Cerebellum (tissue), 4 donors: ENCODE measurements at places on chromosomes 4 and X.

GRCh38 chr4:41579043-41579442 is 41.1 kb downstream of the LIMCH1 start:
- no peak for DNase-seq

GRCh38 chr4:140774956-140775355 is 18.8 kb upstream of the TBC1D9 start:
- no peak for DNase-seq

GRCh38 chr4:77488882-77489281 is 116.7 kb upstream of the CXCL13 start:
- DNase-seq = peak; percentile 42

- no peak for DNase-seq
These were observed 1.7 kb upstream of the MTNR1A start for GRCh38 chr4:186557061-186557460.

DNA sequence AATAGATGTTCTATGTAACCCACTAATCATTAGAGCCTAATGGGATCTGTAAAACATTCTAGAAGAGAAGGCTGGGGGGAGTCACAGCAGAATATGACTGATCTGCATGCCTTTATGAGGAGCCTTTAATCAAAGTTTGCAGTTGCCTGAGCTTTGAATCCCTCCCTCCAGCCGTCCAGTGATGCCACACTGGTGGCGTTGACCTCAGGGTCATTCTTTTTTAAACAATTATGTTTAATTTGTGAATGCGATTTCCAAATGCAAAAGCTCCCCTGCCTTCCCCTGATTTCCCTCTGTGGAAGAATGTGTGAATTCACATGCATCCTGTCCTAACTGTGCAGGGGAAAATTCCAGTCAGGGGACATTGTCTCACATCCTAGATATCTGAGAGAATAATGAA is 199.7 kb upstream of the GPR101 start:
- DNase-seq = no peak

DNA sequence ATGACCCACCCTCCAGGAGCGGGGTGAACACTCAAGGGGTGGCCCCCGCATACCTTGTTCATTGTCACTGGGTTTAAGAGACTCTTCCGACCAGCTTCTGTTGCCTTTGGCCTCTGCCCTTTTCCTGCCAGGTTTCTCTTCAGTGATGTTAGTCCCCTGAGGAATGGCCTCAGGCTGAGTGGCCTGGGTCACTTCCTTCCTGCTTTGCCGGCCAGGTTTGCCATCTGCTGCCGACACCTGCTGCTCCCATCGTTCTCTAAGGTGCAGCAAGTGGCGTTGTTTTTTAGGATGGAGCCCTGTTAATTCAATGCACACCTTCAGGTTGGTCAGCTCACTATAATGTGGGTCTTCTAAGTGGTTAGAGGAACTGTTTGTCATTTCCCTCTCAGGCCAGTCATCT is 34.2 kb downstream of the BCOR start:
- no peak for DNase-seq

GRCh38 chr4:171441300-171441941 is 371.8 kb upstream of the GALNTL6 start:
- DNase-seq = no peak

- no peak for DNase-seq
These were observed 22.8 kb downstream of the ELOVL6 start for GRCh38 chr4:110175634-110176033.

DNA sequence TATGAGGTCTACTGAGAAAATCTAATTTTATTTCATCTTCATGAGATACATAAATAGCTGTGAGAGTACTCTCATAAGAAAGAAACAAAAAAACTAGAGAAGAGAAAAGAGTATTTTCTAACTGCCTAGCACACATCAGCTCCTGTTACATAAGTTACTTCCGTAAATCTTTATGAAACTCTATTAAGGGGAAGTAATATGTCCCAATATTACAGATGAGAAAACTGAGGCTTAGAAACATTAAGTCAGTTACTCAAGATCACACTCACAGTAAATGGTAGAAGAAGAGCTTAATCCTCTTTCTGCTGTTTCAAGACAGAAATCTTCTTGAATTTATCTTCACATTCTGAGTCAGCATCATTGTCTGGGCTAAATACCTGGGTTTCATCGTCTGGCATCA is 164.1 kb downstream of the DTHD1 start:
- DNase-seq = no peak

GRCh38 chr4:165294907-165295306 is 32.6 kb upstream of the MSMO1 start:
- DNase-seq = no peak

- DNase-seq = no peak
These were observed 21.5 kb downstream of the SUPT20HL2 start for GRCh38 chrX:24292353-24292752.

DNA sequence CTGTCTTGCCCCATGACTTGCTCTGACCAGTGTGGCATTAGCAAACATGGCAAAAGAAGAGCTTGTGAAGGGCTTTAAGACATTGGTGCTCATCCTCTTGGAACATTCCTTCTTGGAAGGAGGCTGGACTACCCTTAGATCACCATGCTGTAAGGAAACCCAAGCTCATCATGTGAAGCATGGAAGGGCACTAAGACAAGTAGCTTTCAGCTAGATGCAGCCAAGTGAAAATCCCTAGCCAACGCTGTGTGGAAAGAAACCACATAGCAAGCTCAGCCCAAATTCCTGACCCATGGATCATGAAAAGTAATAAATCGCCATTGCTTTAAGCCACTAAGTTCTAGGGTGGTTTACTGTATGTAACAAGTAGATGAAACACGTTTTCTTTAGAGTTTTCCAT is 12.4 kb upstream of the PACRGL start:
- DNase-seq = no peak

DNA sequence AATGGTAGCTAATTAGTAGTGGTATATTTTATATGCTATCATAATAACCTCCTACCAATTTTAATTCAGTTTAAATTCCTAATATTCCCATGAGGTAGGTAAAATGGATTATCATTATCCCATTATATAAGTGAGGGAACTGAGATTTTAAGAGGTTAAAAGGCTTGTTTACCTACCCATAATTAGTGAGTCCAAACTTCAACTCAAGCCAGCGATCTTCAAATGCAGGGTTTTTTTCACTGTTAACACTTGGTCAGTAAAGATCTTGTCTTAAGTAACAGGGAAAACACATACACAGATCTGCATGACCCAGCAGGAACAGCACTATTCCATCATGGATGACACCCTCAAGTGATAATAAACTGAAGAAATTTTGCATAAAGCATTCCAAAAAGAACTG is 31.3 kb downstream of the FABP2 start:
- DNase-seq = no peak

GRCh38 chr4:74364652-74365491 is at the start of gene EREG:
TSS of gene EREG (plus strand) at chr4:74365145. CDS start at chr4:74365309, 164 bp downstream.
- DNase-seq = no peak

- no peak for DNase-seq
These were observed 50.2 kb upstream of the GPR174 start for GRCh38 chrX:79094075-79094832.

DNA sequence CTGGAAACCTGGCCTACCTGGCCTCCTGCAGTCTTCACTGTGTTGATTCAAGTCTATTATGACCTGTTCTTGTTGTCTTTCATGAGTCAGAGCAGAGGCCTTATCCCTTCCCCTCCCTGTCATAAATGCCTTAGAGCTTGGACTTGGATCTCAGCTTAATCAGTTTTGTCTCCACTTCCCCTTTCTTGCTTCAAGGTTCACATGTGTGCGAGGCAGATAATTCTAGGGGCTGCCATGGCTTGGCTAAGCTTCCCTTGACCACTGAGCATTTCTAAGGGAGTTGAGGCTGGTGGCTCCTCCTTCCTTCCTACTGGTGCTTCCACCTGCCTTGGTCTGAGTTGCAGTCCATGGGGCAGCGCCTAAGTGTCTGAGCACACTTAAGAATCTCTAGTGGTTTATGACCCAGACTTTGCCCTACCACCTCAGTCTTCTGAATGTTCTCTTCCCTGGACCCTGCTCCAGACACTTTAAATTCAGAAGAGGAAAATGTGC is 1.7 kb upstream of the HEPH start:
- no peak for DNase-seq

- no peak for DNase-seq
These were observed 333.8 kb downstream of the C4orf33 start for GRCh38 chr4:129429581-129430320.

- no peak for DNase-seq
These were observed 317.2 kb downstream of the TENM3 start for GRCh38 chr4:182560358-182560757.

DNA sequence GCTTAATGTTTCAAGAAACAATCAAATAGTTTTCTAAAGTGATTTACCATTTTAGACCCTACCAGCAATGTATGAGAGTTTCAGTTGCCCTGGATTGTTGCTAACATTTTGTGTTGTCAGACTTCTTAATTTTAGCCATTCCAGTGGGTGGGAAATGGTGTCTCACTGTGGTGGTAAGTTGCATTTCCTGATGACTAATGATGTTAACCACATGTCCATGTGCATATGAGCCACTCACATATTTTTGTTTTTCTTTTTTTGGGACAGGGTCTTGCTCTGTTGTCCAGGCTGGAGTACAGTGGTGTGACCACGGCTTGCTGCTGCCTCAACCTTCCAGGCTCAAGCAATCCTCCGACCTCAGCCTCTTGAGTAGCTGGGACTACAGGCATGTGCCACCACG is 48.3 kb downstream of the MED28 start:
- DNase-seq = no peak

GRCh38 chr4:52028970-52029369 is 8.8 kb upstream of the LRRC66 start:
- DNase-seq = no peak

- no peak for DNase-seq
These were observed 552.6 kb downstream of the NAP1L3 start for GRCh38 chrX:93120805-93121204.

GRCh38 chrX:53004811-53005210 is 43.8 kb upstream of the GPR173 start:
- no peak for DNase-seq

- no peak for DNase-seq
These were observed 316.9 kb downstream of the EVC2 start for GRCh38 chr4:5391492-5391891.

DNA sequence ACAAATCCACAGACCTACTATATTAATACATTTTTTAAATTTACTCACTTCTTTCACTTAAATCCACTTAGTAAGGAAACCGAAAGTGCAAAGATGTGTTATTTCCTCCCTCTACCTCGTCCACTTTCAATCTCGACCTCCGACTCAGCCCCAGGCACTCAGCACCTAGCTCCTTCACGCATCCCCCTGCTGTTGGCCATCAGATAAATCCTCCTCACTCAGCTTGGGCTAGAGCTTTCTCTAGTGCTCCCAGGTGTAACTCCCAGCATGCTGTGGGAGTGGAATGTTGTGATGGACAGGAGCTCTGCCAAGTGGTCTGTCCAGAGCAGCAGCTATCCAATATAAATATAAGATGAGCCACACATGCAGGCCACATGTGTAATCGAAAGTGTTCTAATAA is 26.7 kb upstream of the TEC start:
- DNase-seq = no peak

- DNase-seq = no peak
These were observed 1153.3 kb upstream of the PABPC4L start for GRCh38 chr4:135354876-135355275.

GRCh38 chr4:120723986-120724385 is 198.5 kb downstream of the PRDM5 start:
- no peak for DNase-seq

DNA sequence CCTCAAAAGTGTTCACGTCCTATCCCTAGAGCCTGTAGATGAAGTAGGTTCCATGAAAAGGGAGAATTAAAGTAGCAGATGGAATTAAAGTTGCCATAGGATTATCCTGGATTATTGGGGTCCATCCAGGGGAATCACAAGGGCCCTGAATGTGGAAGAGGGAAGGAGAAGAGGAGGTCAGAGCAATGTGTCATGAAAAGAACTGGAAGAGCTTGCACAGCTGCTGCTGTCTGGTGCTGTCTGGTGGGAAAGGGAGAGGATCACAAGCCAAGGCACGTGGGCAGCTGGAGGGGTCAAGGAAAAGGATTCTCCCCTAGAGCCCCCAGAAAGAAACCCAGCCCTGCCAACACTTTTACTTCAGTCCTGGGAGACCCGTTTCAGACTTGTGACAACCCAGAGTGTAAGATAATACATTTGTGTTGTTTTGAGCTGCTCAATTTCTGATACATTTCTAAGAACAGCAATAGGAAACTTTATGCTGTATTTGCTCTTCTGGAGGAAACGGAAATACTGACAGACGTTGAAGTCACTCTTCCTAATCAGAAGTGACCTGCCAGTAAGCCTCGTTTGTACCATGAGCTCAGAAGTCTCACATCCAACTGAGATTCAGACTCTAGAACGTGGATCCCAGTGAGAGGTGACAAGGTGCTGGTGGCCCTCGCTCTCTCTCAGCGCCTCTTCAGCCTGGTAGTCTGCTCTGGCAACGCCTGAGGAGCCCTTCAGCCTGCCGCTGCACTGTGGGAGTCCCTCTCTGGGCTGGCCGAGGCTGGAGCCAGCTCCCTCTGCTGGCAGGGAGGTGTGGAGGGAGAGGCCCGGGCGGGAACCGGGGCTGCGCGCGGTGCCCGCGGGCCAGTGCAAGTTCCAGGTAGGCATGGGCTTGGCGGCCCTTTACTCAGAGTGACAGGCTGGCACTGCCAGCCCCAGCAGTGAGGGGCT is 34.7 kb upstream of the ENPP6 start:
- DNase-seq = no peak

- no peak for DNase-seq
These were observed 171.4 kb upstream of the ANXA3 start for GRCh38 chr4:78379991-78380729.

DNA sequence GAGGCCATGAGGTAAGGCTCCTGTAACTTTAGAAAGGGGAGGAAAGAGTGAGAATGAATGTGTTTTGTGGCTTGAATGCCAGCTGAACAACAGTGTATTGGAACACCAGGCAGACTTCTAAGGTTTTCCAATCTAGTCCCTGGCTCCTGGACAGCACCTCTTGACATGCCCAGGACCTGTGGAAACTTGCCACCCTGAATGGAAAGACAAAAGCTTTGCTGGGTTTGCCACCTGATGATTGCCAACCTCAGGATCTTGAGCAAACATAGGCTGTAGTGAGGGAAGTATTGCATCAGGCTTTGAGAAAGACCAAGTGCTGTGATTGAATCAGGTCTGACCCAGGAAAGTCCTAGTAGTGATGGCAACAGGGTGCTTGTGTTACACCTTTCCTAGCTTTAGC is 1393.1 kb upstream of the DIAPH2 start:
- no peak for DNase-seq

DNA sequence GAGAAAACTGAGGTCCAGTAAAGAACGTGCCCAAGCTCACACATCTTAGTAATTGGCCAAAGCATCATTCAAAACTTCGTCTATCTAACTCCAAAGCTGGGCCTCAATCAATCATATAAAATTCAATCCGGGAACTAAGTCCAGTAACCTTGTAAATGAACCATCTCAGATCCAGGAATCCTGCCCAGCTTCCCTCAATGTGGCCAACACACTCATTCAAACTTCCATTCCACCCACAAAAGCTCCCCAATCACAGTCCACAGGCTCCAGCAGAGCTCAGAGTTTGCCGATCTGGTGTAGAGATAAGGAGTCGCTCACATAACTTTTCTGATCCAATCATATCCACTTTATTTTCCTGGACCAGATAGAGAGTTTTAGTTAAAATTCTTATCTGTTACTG is 144.8 kb downstream of the SPATA18 start:
- no peak for DNase-seq

- no peak for DNase-seq
These were observed 320.0 kb upstream of the PCDH18 start for GRCh38 chr4:137852326-137852725.

- DNase-seq = no peak
These were observed 204.1 kb upstream of the DMD start for GRCh38 chrX:33415459-33415858.

- DNase-seq = no peak
These were observed 903.4 kb downstream of the TECRL start for GRCh38 chr4:63505714-63506460.
